ENCODE measurements at places on chromosomes 7 and 10. TPM values are rescaled to one million over a fixed set of nuclear protein-coding genes. Genes with fewer than 3 reads are reported as not detected.

DNA sequence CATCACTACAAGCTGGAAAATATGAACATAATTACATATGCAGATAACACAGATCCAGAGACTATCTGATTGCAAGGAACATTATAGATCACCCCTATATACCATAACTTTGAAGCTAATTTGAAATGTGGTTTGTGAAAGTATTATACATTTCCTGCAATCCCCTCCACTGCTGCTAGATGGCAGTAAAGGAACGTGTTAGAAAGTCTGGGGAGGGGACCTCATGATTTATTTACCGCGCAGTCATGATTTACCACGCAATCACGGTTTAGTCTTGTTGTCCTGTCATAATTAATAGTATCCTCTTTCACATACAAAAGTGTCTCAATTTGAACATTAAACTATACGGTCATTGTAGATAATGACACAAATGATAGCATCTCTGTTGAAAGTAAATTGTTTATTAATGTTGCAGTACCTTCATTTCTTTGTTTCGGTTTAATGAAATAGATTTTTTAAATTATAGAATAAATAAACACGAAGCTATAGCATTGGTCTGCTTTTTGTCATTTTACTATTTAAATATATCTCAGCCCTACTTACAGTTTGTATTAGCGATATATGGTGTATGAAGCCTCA, 145.3 kb upstream of the PRSS1 start:
- DNase-seq = peak; percentile 85

DNA sequence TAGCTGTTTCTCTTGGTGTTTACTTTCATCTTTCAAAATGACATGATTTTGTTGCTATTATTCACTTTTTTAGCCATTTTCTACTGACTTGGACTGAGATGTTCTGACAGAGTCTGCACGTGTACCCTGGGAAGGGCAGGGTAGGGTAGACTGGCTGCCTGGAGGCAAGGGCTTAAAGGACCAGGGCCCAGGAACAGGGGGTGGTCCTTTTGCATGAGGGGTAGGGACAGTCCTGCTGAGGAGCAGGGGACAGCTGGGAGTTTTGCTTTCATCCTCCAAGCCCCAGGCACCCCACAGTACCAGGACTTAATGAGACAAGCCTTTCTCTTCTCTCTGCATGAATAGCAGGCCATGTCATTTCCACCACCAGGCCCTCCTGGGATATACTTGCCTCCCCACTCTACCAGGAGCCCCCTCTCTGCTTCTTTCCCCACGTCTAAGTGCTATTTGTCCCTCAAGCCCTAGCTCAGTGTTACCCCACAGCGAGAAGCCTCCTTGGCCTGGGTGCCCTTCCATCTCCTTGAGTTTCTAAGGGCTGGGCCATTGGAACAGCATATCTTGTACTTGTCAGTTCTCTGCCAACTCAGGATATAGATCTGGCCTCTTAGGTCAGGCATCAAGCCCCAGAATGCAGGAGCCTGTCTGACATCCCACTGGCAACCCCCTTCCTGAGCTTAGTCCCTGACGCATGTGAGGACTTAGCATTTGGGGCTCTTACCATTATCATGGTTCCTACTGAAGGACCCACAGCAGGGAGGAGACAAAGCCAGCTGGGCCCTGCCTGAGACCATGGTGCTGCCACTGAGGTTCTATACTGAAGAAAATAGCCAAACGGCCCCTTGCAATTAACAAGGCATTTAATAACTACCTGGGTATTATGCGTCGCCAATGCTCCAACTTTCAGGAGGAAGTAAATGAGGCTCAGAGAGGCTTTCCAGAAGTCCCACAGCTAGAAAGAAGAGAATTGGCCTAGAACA, 78.4 kb upstream of the UNC5B start:
- no peak for DNase-seq

- DNase-seq = no peak
These were observed 476.1 kb downstream of the IPMK start for GRCh38 chr10:57791546-57791945.

- DNase-seq = no peak
These were observed 78.1 kb downstream of the INHBA start for GRCh38 chr7:41624818-41625217.

- DNase-seq = peak; percentile 86
These were observed 299.6 kb upstream of the SP4 start for GRCh38 chr7:21128062-21128817.

DNA sequence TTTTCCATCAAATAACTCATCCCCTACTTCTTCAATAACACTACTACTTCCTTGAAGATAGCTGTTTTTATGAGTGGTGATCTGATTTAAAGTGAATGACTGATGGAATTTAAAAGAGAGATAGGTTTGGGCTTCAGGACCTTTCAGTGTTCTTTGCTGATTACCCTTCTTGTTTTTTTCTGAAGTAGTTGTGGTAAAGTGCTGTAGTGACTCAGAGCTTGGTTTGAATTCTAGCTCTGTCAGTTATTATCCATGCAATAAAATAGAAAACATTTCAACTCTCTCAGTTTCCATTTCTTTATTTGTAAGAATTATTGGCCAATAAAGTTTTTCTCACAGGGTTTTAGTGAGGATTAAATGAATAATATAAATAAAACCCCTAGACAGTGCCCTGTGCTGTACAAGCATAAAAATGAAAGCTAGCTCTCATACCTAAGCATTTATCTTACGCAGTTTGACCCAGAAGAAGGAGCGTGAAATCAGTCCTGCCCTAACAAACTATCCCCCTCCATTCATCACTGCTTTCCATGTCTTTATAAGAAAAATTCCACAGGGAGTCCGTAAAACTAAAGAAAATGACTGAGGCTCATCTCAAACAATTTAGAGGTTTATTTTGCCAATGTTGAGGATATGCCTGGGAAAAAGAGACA, 25.1 kb upstream of the AKAP9 start:
- no peak for DNase-seq

DNA sequence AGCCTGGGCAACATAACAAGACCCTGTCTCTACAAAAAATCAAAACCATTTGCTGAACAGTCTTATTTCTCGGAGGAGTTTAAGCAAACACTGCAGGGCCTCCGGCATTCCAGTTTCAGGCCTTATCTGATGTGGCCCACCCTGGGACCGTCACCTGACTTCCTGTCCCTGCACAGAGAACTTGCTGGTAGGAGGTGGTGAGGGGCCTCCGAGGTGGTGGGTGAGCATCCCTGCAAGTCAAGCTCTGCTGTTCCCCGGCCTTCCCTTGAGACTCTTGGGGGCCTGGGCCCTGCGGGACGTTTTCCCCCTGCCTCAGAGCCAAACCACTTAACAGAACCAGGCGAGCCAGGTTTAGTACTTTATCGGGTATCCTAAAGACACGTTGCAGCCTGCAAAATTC, 44.5 kb upstream of the AP5Z1 start:
- DNase-seq = no peak

DNA sequence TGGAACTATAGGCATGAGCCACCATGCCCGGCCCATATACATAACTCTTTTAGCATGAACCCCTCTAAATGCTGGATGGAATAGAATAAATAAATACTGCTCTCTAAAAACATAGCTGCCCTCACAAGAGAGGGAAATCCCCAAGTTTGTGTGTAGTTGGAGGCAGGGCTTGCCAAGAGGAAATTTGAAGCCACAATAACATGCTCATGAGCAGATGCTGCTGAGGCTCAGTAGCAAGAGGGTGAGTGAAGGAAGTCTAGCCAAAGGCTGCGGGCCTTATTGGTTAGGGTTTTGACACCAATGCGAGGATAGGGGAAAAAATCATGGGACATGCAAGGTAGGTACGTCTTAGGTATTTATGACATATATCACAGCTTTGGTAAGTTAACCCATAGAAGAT, 17.3 kb downstream of the TPK1 start:
- DNase-seq = no peak

- no peak for DNase-seq
These were observed 117.7 kb upstream of the PTPRZ1 start for GRCh38 chr7:121755286-121755685.

DNA sequence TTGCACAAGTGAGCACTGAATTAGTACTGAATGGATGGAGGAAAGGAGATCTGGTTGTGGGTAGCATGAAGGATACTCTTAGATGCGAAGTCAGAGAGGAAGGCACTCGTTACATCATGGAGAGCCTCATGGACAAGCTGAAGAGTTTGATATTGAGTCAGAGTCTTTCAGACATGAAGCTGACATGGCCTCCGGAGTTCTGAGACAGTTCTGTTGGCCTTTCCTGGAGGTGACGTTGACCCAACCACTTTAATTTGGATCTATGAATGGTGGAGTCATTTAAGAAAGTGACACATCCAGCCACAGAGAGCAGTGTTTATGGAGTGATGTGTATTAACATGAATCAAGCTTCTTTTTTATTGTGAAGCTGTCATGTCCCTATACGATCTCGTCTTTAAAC, 286.3 kb upstream of the CDC14C start:
- no peak for DNase-seq

DNA sequence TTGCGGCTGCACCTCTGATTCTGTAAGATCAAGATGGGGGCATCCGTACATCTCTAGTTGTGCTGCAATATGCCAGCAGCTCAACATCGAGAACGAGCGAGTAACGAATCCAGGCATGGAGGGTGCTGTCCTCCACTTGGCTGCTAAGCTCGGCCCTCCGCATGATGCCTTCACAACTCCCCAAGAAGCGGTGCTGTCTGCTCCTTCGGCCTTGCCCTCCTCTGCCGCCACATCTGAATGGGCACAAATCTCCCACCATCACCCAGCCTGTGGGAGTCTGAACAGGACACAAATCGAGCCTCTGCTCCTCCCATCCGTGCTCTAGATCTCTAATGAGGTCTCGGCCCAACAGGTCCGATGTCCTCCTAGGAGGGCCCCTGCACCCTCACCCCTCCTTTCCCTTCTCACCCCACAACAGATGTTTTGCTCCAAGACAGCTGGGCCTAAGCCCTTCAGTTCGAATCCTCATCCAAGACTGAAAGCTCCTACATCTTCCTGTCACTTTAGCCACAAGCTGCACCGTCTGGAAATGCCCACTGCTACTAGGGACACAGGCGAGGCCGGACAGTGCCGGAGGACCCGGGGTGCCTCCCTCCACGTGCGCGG, 86.7 kb downstream of the ZNF33B start:
- peak; percentile 2 for DNase-seq

DNA sequence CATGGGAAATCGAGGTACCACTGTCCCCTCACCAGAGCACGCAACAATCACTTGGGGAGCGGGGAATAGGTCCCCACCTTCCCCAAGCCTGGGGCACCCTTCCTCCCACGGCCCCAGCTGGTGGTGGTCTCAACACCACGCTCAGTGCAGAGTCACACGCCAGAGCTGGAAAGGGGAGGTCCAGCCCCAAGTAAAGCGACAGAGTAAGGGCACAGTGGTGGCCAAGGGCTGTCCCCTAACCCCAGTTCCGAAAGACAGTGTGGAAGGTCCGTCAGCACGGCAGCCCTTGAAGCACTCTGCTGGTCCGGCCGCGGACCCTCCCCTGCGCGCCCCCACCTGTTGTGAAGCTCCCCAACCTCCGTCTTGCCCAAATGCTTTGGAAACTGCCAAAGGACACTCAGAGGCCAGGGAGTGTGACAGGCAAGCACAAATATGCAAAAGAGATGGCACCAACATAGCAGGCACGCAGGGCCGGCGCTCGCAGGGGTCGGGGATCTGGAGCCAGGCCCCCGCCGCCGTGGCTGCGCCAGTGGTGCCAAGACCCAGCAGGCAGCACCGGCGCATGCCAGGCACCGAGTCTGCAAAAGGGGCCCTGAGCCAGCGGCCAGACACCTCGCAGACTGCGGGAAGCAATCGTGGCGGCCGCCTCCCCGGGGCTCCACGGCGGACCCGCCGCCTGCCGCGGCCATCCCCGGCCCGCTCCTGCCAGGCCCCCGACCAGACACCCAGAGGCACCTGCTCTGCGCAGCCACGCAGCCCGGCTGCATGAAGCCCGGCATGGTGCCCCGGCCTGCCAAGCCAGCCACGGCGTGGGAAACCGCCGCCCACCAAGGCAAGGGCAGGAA, 51.6 kb upstream of the SRRM3 start:
- DNase-seq = no peak

- no peak for DNase-seq
These were observed 64.1 kb upstream of the DIP2C start for GRCh38 chr10:753530-753929.

GRCh38 chr10:58842860-58843376, 330.2 kb downstream of the BICC1 start:
- no peak for DNase-seq

GRCh38 chr10:47378183-47378510, 5.9 kb downstream of the ZNF488 start:
- DNase-seq = no peak

DNA sequence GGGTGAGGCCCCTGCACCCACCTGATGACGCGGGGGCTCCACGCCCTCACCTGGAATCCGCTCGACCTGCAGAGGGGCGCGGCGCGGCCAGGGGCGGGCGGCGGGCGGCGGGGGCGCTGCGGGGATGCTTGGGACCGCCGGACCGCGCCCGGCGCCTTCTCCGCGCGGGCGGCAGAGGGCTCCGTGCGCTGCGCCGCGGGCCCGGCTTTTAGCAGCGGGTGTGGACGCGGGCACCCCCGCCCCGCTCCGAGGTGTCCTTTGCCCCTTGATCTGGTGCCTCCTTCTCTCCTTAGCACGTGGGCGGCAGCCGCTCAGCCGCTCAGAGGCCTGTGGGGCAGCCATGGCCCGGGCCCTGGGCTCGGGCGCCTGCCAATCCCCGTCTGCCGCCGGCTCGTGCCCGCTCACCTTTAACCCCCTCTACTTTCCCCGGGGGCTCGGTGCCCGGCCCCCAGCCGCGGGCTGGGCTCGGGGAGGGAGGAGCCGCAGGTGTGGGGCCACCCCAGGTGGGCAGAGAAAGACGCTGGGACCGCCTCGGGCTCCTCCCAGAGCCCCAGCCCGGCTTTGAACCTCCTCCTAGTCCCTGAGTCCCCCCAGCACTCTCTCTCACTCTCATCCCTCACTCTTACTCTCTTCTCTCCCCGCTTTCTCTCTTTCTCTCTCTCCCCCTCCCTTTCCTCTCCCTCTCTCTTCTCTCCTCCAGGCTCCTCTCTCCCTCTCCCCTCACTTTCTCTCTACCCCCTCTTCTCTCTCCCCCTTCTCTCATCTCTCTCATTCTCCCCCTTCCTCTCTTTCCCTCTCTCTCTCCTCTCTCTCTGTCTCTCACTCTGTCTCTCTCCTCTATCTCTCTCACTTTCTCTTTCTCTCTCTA, 19.7 kb upstream of the VPS37D start:
- no peak for DNase-seq

Gene CABCOCO1
- not detected for total RNA-seq

Gene PRF1
- total RNA-seq = not detected

Gene GCK
- not detected for total RNA-seq

Gene TUBGCP2
- total RNA-seq = 23.3 TPM

Gene VSTM4
- 7.1 TPM for total RNA-seq

Gene NXPH1
- total RNA-seq = not detected

Gene HOXA7
- total RNA-seq = 40.4 TPM

Gene EN2
- total RNA-seq = 0.81 TPM
